Midbrain (tissue), 1 donor: ENCODE measurements at places on chromosomes 1 and 21.

- peak; percentile 28 for DNase-seq
These were observed 30.7 kb upstream of the WASF2 start for GRCh38 chr1:27520651-27521050.

GRCh38 chr1:214966346-214966745 is 116.2 kb upstream of the KCNK2 start:
- peak; percentile 37 for DNase-seq

GRCh38 chr1:154574716-154575115 is 7.1 kb downstream of the CHRNB2 start:
- no peak for DNase-seq

- DNase-seq, result no peak
These were observed 126.9 kb downstream of the VAV3 start for GRCh38 chr1:107838056-107838455.

GRCh38 chr1:116391185-116391584 is 18.1 kb downstream of the ATP1A1 start:
- DNase-seq, result no peak

GRCh38 chr1:175808573-175808972 is 65.2 kb upstream of the TNR start:
- DNase-seq, result no peak

DNA sequence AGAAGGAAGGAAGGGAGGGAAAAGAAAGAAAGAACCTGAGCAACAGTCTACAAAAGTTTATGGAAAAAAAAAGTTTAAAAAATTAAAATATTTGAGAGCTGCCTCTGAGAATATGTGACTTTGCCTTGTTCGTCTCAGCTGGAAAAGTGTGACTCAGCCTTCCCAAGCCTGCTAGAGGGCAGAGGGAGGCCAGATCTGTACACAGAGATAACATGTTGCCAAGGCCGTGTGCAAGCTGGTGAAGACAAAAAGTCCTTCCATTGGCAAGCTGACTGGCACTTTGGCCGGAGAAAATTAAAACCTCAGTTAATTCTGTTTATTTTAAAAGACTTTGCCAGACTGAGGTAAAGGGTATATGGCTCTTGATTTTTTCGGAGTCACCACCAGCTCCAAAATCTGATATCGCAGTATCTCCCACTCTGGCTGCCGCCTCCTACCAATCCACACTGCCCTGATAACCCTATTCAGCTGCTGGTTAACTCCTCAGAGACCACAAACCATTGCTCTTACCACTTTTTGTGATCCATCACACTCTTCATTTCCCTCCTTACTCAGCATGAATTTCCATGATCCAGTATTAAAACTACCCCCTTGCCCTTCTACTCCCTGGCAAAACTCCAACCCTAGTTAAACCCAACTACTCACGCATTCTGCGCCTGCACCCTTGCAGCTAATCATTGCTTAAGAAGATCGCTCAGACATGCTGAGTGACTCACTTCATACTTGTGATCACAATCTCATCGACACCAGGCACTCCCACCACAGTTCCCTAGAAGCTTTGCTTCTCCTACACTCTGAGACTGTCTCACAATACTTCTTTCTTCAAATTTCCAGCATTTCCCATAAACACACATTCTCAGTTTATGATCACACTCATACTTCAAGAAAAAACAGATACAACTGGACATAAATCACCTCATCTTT is 5.7 kb upstream of the PPP1R15B start:
- no peak for DNase-seq

GRCh38 chr1:19110257-19110927 is 99.7 kb downstream of the UBR4 start:
- DNase-seq, result no peak

DNA sequence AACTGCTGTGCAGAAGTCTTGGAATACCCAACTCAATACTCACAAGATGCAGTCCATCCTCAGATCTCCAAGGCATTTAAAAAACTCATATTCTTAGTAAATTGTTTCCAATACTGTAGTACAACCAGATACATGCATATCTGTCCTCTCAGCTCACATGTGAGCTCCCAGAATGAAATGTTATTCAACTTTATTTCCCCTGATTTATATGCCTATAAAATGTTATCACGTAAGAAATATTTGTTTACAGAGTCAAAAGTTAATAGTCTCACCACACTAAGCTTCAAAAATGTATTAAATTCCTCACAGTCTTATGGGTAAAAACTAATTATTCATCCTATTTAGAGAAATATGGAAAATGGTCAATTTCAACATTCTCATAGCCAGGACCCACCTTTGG is 56.6 kb downstream of the LTN1 start:
- no peak for DNase-seq

DNA sequence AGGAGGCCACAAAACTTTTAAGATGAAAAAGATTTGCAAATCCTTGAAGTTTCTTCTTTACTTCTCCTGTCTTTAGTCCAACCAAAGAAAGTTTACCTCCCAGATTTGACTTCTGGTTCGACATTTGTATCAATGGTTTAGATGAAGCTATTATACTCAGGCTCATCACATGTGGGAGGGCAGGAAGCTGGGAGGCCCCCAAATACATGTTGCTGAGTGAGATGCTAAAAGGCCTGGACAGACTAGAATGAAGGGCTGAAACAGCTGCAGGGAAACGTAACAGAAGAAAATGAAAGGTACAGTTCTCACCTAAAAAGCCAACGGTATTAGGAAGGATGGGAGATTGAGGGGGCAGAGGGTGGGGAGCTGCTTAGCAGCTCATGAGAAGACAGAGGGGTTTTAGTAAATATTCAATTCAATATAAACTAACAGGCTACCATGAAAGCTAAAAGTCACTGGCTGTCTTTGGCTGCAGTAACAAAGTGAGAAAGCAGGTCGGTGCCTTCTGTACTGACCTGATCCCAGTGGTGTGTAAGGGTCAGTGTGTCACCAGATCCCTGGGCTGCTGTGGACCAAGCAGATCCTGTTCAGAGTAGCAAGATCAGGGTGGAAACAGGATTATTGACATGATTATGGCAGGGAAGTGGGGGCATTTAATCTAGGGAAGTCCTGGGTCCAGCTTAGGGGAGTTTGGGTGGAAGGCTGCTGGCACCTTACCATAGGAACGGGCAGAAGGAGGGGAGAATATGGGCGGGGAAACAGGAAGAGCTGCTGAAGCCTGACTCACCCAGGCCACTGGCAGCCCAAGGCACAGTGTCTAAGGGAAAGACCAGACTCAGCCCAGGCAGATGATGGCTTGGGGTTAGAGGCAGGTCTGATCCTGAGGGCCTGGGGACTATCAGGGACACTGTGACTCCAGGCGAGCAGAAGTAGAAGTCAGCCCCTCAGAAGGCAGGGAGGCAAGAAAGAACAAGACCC is 60.4 kb downstream of the KCNN3 start:
- DNase-seq, result no peak

GRCh38 chr1:210246447-210246846 is 13.9 kb downstream of the SERTAD4 start:
- no peak for DNase-seq

- DNase-seq, result peak; percentile 77
These were observed 158.8 kb downstream of the TOMM20 start for GRCh38 chr1:234969581-234970400.

GRCh38 chr1:235468970-235469369 is 35.3 kb downstream of the B3GALNT2 start:
- no peak for DNase-seq

DNA sequence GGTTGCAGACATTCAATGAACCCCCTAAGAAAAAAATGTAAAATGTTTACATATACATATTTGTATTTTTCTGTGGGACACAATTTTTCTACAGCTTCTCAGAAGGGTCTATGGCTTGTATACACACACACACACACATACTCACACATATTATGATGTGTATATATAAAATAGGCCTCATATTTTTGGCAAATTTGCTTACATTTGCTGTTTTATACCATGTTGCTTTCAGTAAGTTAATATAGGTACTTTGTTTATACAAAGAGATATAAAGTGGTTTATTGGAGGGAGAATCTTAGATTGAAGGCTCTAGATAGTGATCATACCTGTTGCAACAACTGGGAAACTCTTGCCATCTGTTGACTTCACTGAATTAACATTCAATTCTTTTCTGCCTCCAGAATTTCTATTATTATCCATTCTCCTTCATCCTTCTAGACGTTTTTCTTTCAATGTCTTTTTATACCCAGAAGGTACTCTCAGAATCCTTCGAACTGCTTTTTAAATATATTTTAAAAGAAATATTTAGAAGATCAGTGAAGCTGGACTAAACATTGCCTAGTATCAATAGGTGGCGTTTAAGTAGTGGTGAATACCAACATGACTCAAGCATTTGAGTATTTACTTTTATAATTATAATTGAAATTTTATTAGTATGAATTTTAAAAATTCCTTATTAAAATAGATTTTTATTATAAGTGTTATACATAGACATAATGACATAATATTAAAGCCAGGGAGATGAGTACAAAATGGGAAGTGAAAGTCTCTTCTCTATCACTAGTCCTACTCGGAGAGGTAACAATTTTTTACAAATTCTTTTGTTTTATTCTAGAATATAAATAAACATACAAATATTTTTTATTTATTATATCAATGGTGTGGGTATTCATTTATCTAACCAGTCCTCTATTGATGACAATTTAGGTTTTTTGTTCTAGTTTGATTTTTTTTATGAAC is 10.2 kb downstream of the CD55 start:
- no peak for DNase-seq

DNA sequence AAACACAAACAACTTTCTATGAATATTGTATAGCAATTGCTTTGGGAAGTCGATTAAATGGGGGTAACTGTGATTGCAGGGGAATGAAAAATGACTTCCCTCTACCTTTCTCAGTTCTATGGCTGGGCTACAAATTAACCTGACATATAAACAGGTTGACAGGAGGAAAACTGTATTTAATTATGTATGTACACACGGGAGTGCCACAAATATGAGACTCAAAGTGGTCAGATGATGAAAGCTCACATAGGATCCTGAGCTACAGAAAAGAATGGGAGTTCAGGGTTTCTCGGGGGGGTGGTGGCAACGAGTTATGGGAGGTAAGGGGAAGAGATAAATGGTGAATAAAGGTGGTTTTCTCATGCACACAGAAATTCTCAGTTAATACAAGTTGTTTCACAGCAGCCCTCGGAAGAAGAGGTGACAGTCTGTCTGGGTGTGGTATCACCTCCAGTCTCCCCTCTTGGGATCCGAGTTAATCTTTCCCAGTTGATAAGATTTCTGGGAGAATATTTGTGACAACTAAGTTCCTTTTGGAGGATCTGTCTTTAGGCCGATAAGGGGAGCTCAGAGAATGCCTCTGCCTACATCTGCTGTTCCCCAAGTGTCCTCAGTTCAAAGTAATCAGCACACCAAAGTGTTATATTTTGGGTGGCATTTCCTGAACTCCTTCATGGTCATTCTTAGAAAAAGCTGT is 26.3 kb downstream of the GADD45A start:
- DNase-seq, result no peak

- no peak for DNase-seq
These were observed 48.0 kb downstream of the SIPA1L2 start for GRCh38 chr1:232581932-232582331.

DNA sequence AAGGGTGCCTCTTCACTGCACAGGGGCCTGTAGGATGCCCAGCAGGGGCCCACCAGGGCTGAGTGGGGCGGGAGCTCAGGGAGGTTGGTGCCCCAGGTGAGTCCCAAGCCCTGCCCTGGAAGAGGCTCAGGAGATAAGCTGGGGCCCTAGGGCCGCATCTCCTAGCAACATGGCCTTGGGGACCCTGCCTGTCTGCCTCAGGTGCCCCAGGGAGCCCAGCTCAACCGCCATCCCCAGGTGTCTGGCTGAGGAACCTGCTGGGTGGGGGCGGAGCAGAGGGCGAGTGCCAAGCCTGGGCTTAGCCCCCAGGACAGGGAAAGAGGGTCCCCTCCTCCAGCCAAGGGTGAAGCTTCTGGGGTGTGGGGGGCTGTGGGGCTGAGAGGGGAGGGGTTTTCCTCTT is 54.8 kb downstream of the FOXO6 start:
- no peak for DNase-seq

DNA sequence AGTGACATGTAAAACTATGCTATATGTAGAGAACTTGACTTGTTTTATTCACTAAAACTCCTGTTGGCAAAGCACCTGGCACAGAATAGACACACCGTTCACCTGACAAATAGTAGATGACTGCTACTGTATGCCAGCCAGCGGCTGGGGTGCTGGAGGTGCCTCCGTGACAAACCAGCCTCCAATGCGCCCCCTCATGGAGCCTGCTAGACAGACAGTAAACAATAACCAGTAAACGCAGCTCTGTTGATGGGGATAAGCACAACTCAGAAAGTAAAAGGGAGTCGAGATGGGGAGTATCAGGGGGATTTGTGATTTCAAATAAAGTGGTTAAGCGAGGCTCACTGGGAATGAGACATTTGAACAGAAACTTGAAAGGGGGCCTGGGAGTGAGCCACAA is 107.2 kb downstream of the PRDM2 start:
- peak; percentile 13 for DNase-seq

DNA sequence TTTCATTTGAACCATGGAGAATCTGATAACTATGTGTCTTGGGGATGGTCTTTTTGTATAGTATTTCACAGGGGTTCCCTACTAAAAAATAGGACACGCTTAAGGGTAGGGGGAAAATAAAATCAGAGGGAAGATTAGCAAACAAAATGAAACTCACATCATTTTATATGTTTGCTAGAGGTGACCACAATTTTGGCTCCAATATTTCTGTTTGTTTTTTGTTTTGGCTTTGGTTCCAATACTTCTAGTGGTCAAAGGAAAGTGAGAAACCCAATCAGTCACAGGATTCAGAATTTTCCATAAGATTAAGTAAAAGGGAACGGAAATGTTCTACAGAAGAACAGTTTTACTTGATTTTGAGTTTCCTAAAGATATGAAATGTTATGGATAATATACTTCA is 42.3 kb upstream of the SSX2IP start:
- no peak for DNase-seq

GRCh38 chr1:23868557-23869016 is 497 bp upstream of the FUCA1 start:
- no peak for DNase-seq

DNA sequence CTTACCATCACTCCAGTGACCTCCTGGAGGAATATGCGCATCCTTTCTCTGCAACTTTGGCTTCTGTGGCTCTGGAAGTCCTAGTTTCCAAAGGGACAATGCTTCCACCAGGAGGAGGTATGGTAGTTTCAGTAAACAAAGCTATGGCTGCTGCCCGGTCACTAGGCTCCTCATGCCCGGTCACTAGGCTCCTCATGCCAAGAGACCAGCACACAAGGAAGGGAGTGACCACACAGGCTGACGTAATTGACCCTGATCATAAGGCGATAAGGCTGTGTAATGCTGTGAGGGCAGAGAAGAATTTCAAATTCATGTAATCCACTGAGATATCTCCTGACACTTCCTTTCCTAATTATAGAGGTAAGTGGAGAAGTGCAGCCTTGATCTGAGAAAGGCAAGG is 102.9 kb downstream of the DTL start:
- DNase-seq, result no peak

- DNase-seq, result peak; percentile 63
These were observed 1.9 kb downstream of the FTCD start for GRCh38 chr21:46153247-46154154.

GRCh38 chr1:109589679-109590078 is 29.7 kb downstream of the GNAT2 start:
- DNase-seq, result no peak

- DNase-seq, result no peak
These were observed 328.9 kb upstream of the USP25 start for GRCh38 chr21:15400905-15401304.
